Breast epithelium (tissue), 4 donors: ENCODE measurements at places on chromosomes 7 and 10. TPM values are rescaled to one million over a fixed set of nuclear protein-coding genes. Genes with fewer than 3 reads are reported as not detected.

Gene PIK3CG
- 12.0 TPM for total RNA-seq

Gene CTNNA3
- 0.59 TPM for total RNA-seq

Gene BAIAP2L1
- 1.3 TPM for total RNA-seq

Gene VAX1
- not detected for total RNA-seq

Gene HERC4
- 66.2 TPM for total RNA-seq

- DNase-seq: no peak
These were observed 260.2 kb upstream of the PRKCQ start for GRCh38 chr10:6840201-6840691.

GRCh38 chr10:34339816-34340553 is 475.1 kb downstream of the PARD3 start:
- DNase-seq: no peak

DNA sequence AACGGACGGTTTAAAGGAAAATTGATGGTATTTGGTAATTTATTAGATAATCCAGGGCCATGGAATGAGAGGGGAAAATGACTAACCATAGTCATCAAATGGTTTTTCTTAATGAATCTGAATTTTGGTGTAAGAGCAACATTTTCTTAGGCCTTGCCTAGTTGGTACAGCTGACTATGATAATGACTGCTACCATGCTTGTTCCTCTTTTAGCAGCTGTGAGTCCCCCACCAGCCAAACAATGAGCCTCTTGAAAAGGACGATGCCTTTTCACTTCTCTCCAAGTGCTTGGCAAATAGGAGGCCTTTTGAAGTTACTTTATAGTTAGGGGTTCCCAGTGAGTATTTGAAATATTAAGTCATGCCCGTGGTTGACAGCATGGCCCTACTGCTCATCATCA is 53.0 kb downstream of the TRUB1 start:
- no peak for DNase-seq

DNA sequence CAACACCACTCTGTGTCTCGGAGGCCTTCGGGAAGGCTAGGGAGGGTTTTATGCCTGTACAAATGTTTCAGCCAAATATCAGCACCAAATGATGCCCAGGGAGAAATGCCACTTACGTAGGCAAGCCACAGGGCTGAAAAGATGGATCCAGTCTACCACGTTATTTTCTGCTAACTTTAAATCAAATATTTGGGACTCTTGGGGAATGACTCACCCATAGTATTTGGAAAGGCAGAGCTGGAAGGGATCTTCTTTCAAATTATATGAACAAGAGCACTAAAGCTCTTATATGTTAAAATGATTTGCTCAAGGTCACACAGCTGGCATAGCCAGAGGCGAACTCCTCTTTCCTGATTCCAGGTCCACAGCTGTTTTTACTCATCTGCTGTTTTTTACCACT is 591.4 kb downstream of the SORCS1 start:
- no peak for DNase-seq

GRCh38 chr7:28136885-28137284 is 43.7 kb downstream of the JAZF1 start:
- DNase-seq: no peak

- DNase-seq: no peak
These were observed 306.2 kb downstream of the BICC1 start for GRCh38 chr10:58818900-58819299.

DNA sequence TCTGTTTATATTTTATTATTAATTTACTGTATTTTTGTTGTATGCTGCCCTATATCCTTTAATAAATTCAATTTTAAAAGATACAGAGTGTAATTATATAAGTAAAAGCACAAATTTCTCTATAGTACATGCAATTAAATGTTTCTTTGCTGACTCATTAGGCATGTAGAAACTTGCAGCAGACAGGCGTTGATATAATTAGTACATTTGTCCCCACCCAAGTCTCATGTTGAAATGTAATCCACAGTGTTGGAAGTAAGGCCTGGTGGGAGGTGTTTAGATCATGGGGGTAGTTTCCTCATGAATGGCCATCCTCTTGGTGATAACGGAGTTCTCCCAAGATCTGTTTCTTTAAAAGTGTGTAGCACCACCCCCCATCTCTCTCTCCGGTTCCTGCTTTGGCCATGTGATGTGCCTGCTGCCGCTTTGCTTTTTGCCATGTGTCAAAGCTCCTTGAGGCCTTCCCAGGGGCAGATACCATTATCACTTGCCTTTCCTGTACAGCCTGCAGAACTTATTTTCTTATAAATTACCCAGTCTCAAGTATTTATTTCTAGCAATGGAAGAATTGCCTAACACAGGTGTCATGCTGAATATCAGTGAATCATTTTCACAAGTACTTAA is 63.7 kb downstream of the TSPAN12 start:
- no peak for DNase-seq

GRCh38 chr10:44975431-44976331 is 2.9 kb downstream of the DEPP1 start:
- no peak for DNase-seq

DNA sequence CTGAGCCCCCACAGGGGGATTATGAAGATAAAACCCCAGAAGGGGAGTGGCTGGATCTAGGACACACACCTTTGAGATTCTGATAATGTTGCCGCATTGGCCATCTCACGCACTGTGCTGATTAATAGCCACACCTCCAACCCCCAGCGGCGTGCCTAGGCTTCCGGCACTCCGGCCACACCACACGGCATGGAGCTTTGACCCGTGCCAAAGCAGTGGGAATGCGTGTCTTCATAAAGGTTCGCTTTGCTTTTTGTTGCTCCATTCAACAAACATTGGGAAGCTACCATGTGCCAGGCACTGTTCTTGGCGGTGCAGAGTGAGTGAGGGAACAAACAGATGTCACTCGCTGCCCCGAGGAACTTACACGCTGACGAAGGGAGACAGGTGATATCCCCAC is 117.6 kb downstream of the TCERG1L start:
- no peak for DNase-seq

GRCh38 chr10:94218493-94219183 is 144.1 kb downstream of the NOC3L start:
- no peak for DNase-seq
